ENCODE measurements at places on chromosomes 1 and 21. TPM values are rescaled to one million over a fixed set of nuclear protein-coding genes. Genes with fewer than 3 reads are reported as not detected.

- no peak for DNase-seq
- H3K4me3 ChIP-seq: no peak overlapping the region
- no peaks in the 10 kb centered on the region for H3K27me3 ChIP-seq
- H3K4me1 ChIP-seq: peaks cover 10% of the 10 kb centered on the region
Observed at GRCh38 chr1:211478376-211478775, 13.6 kb downstream of the RD3 start.

- H3K4me1 ChIP-seq: peaks cover 40% of the 10 kb centered on the region
- no peak overlapping the region for H3K4me3 ChIP-seq
- H3K36me3 ChIP-seq: no peaks in the 10 kb centered on the region
- no peak overlapping the region for H3K27ac ChIP-seq
- no peaks in the 10 kb centered on the region for H3K27me3 ChIP-seq
- DNase-seq: no peak
Observed at GRCh38 chr21:15741510-15741909, 11.7 kb downstream of the USP25 start.

DNA sequence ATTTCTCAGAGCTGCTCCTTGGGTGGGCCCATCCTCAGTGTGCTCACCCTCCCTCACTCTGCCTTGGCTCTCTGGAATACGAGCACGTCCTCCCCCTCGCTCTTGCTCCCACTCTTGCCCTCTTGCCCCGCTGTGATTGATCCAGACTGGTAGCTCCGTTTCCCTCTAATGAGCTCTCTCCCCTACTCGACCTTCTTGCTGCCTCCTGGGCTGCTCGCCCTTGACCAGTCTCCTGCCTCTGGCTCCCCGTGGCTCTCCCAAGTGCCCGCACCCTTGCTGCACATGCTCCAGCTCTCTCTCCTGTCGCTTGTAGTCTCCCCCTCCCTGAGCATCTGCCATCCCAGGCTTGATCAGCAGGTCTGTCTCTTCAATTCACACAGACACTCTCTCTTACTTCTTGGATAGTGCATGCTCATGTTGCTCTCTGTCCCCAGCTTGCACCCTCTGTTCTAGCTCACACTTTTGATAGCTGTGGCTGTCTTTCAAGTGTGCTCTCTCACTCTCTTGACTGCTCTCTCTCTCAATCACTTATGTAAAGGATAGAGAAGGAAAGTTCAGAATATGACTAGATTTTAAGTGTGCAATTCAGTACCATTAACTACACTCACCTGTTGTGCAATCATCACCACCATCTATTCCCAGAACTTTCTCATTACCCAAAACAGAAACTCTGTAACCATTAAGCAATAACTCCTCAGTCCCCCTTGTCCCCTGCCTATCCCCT is 51.1 kb downstream of the PHC2 start:
- H3K4me3 ChIP-seq: no peak overlapping the region
- no peak overlapping the region for H3K27ac ChIP-seq
- peaks cover 15% of the 10 kb centered on the region for H3K4me1 ChIP-seq
- no peak for DNase-seq
- no peaks in the 10 kb centered on the region for H3K36me3 ChIP-seq

- H3K4me1 ChIP-seq: peaks cover 14% of the 10 kb centered on the region
- H3K4me3 ChIP-seq: no peak overlapping the region
- DNase-seq: no peak
- no peaks in the 10 kb centered on the region for H3K27me3 ChIP-seq
- H3K36me3 ChIP-seq: no peaks in the 10 kb centered on the region
Observed at GRCh38 chr1:177289532-177289931, 118.8 kb downstream of the BRINP2 start.

DNA sequence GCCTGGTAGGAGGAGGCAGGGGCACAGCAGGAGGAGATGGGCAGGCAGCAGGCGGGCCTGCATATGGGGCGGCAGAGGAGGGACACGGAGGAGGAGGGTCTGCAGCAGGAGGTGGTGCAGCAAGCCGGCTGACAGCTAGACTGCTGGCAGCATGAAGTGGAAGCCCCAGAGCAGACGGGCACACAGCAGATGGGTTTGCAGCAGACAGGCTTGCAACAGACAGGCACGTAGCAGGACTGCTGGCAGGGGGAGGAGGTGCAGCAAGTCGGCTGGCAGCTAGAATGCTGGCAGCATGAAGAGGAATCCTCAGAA is 615 bp downstream of the KRTAP10-5 start:
- DNase-seq: no peak
- no peak overlapping the region for H3K27ac ChIP-seq
- H3K4me1 ChIP-seq: no peaks in the 10 kb centered on the region
- no peak overlapping the region for H3K4me3 ChIP-seq
- H3K36me3 ChIP-seq: no peaks in the 10 kb centered on the region

GRCh38 chr1:54971317-54971791 is 9.1 kb upstream of the TMEM61 start:
- DNase-seq: no peak
- H3K36me3 ChIP-seq: no peaks in the 10 kb centered on the region
- H3K27ac ChIP-seq: no peak overlapping the region
- H3K27me3 ChIP-seq: no peaks in the 10 kb centered on the region
- no peaks in the 10 kb centered on the region for H3K4me1 ChIP-seq

DNA sequence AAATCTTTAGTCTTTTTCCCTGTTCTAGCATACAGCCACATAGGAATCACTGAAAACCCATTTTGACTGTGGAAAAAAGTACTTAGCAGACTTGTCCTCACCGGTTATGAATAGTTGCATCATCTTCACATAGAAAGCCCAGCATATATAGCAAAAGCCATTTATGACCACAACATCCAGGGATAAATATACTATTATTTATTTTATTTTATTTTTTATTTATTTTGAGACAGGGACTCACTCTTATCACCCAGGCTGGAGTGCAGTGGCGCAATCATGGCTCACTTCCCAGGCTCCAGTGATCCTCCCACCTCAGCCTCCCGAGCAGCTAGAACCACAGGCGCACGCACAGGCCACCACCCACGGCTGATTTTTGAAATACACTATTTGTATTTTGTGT is 175.3 kb downstream of the GALNT2 start:
- H3K4me1 ChIP-seq: no peaks in the 10 kb centered on the region
- H3K36me3 ChIP-seq: peaks cover 27% of the 10 kb centered on the region
- no peaks in the 10 kb centered on the region for H3K27me3 ChIP-seq
- no peak overlapping the region for H3K27ac ChIP-seq
- no peak overlapping the region for H3K4me3 ChIP-seq

DNA sequence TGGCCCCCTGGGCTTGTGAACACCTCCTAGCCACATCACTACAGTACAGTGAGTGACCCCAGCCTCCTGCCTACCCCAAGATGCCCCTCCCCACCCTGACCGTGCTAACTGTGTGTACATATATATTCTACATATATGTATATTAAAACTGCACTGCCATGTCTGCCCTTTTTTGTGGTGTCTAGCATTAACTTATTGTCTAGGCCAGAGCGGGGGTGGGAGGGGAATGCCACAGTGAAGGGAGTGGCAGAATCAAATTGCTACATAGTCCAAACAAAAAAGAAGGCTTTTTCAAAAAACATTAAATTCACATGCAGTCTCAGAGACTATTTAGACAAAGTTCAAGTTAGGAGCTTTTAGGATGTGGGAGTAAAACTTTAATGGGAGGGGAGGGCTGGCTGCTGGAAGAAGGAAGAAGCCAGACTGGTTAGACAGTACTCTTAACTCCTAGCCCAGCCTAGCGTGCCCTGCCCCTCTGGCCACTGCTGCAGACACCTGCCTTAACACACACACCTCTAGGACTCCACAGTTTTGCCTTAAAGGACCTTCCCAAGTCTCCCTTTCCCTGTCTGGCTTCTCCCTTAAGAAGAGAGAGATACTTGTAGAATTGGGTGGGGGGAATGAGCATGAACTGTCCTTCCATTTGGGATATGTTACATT is 9.4 kb downstream of the PEA15 start:
- H3K4me1 ChIP-seq: peaks cover 24% of the 10 kb centered on the region
- H3K36me3 ChIP-seq: peaks cover 45% of the 10 kb centered on the region
- H3K27me3 ChIP-seq: no peaks in the 10 kb centered on the region
- DNase-seq: no peak
- H3K4me3 ChIP-seq: no peak overlapping the region

- H3K36me3 ChIP-seq: peaks cover 34% of the 10 kb centered on the region
- no peak overlapping the region for H3K27ac ChIP-seq
- H3K4me1 ChIP-seq: no peaks in the 10 kb centered on the region
- H3K4me3 ChIP-seq: no peak overlapping the region
- no peak for DNase-seq
Observed at GRCh38 chr1:12251442-12251841, 21.6 kb downstream of the VPS13D start.

DNA sequence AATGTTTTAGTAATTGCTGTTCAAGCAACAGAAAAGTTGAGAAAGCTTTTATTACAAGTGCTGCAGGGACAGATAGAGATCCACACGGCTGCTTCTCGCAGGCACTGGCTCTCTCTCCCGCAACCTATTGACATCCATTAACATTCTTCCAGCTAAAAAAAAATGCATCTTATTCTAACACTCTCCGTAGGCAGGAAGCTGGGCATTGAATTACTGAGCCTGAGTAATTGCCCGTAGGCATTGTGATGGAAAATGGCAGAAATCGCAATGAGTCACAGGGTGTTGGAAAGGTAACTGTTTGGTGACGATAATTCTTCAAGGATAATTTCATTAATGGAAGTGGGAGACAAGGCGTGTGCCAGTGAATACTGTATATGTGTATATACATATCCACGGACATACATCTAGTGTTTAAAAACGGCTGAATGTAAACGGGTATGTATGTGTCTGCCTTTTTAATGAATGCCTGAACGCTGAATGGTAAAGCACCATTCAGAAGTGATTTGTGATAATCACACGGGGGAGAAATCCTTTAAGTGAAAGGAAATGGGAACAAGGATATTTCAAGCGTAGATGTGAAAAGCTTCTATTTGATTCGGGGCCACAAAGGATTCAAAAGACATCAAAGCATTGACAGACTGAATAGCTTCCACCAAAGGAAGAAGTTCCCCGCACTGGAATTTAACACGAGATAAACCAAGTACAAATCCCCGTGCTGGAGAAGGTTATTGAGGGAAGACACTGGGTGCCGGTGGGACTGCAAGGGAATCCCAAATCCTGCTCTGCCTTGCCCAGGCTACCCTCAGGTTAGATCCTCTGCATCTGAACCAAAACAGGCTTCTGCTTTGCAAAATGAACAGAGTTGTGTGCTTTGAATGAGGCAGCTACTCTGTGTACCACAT is 567.2 kb downstream of the NPHP4 start:
- DNase-seq: no peak
- H3K27me3 ChIP-seq: peaks cover 4% of the 10 kb centered on the region
- H3K4me1 ChIP-seq: peaks cover 8% of the 10 kb centered on the region
- H3K4me3 ChIP-seq: no peak overlapping the region

CFHR3 gene
- total RNA-seq: not detected

All from body of pancreas (tissue), 4 donors.